ENCODE measurements at places on chromosomes 5 and 9.

- no peak for DNase-seq
These were observed 133.7 kb downstream of the DIRAS2 start for GRCh38 chr9:90508940-90509339.

- no peak for DNase-seq
These were observed 75.9 kb downstream of the DAP start for GRCh38 chr5:10685115-10685521.

DNA sequence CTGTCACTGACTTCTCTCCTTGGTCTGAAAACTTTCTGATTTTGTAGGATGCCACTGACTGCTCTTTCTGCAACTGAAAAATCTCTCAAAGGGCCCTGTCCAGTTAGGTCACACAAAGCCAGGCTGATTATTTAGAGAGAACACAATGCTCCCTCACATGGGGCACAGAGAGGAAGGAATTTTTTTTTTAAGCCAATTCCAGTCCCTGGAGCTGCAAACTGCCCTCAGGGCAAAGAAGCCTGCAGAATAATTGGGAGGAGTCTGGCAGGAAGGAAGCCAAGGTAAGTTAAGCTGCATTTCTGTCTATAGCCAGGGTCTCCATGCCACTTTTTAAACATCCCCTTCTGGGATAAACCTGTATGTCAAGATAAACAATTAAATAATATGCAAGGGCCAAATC lies 305.5 kb downstream of the ZSWIM6 start:
- no peak for DNase-seq

- DNase-seq: no peak
These were observed 233.5 kb upstream of the WWC1 start for GRCh38 chr5:168057905-168058304.

DNA sequence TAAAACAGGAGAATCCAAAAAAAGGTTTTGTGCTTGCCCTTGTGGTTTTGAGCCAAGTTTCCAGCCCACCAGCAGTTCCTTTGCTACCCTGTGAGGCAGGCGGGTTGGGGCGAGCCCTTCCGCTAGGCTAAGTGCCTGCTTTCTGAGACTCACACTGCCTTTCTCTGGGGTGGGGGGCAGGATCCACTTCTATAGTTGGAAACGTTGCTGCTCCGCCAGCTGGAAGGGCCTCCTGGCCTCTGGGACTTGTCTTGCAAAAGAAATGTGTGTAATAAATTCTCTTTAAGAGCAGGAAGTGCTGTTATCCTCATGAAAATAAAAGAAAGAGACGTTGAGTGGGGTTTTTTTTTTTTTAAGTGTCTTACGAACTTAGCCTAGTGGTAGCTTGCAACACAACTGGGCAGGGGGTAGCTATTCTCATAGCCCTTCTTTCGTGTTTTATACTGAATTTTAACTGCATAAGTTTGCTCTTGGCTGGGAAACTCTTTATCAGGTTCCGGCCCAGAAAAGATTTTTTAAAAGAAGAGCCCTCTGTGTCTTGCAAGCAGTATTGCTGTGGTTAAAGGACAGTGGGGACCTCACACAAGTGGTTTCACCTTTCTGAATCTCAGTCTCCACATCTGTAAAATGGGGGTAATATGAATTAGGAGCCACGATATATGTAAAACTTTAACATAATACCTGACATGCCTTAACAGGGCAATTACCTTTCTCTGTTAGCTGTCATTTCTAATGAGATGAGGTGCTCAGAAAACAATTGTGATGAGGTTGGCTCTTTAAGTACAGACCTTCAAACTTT lies 19.8 kb downstream of the JADE2 start:
- DNase-seq: no peak

DNA sequence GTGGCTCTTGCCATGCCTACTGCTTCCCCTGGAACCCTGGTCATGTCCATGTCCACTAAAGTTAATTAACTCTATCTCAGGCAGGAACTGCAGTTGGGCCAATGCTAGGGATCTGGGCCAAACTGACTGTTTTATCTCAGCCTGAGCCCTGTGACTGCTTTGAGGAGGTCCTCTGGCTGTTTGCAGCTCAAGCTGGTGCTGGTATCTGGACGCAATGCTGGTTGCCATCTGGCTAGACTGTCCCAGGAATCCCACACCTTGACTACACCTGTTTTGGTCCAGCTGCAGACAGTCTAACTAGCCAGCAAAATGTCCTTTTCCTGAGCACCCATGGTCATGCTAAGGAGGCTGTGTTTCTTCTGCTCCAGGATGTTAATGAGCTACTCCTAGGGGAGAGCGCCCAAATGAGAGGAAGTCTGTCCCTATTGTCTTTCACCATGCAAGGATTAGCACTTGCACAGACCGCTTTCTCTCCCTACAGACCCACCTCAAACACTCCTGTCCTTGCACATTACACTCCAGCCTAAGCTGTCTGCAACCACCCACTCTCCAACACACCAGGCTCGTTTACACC lies 251.0 kb downstream of the SH3GL2 start:
- DNase-seq: no peak

Measured in stimulated activated CD4-positive, alpha-beta T cell treated with anti-CD3 and anti-CD28 coated beads, Interleukin-12 subunit alpha, Interleukin-12 subunit beta, amount 100 ng/mL, for 4 hours (primary cell).